ENCODE measurements at places on chromosomes 2 and 18. TPM values are rescaled to one million over a fixed set of nuclear protein-coding genes. Genes with fewer than 3 reads are reported as not detected.

Gene POLR1B
- total RNA-seq = 12.8 TPM

Gene CCDC85A
- 3.1 TPM for total RNA-seq

Gene PROKR1
- 0.05 TPM for total RNA-seq

Gene CPO
- 0.24 TPM for total RNA-seq

Gene ATF2
- 49.6 TPM for total RNA-seq

Gene CD207
- total RNA-seq = not detected
